Activated naive CD8-positive, alpha-beta T cell treated with anti-CD3 and anti-CD28 coated beads, Interleukin-2, amount 10 ng/mL, durations not matched to agents 7 days and 5 days (primary cell): ENCODE measurements at places on chromosomes 7 and 10.

DNA sequence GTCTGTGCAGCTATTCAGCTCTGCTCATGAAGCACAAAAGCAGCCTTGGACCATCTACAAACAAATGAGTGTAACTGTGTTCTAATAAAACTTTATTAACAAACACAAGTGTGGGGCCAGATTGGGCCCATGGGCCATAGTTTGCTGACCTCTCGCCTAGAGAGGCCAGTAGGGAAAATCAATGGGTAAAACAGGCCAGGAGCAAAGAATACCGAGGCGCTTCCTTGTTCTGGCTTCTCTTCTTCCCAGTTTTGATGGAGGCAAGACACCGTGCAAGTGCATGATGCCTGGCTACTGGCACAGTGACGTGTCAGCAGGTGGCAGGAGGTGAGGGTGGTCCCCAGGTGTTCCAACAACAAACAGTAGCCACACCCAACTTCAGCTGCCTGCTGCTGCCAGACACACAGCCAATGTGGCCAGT is 94.3 kb upstream of the SDK1 start:
- H3K27me3 ChIP-seq = no peaks in the 10 kb centered on the region
- H3K4me1 ChIP-seq = no peaks in the 10 kb centered on the region
- no peak overlapping the region for H3K27ac ChIP-seq
- no peaks in the 10 kb centered on the region for H3K36me3 ChIP-seq
- no peak overlapping the region for H3K4me3 ChIP-seq
- no peak for DNase-seq

DNA sequence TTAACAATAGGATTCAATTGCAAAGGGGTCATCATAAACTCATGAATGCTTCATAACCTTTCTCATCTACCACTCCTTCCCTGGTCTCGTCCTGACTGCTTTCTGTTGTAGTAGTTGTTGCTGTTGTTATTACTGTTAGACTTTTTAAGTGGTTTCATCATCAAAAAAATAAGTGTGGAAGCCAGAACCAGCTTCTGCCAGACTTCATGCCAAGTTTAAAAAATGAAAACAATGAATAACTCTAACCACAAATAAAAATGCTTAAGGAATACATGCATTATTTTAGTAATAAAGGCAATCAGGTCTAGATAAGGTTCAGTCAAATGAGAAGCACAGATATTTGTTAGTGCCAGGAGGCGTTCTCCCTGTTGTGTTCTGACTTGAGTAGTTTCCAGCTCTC is 85.4 kb downstream of the PCLO start:
- no peak overlapping the region for H3K4me3 ChIP-seq
- H3K36me3 ChIP-seq = no peaks in the 10 kb centered on the region
- no peaks in the 10 kb centered on the region for H3K27me3 ChIP-seq
- DNase-seq = no peak

GRCh38 chr10:105328503-105329133 is 687.5 kb downstream of the SORCS3 start:
- H3K27me3 ChIP-seq = no peaks in the 10 kb centered on the region
- H3K4me1 ChIP-seq = no peaks in the 10 kb centered on the region
- no peak overlapping the region for H3K4me3 ChIP-seq

DNA sequence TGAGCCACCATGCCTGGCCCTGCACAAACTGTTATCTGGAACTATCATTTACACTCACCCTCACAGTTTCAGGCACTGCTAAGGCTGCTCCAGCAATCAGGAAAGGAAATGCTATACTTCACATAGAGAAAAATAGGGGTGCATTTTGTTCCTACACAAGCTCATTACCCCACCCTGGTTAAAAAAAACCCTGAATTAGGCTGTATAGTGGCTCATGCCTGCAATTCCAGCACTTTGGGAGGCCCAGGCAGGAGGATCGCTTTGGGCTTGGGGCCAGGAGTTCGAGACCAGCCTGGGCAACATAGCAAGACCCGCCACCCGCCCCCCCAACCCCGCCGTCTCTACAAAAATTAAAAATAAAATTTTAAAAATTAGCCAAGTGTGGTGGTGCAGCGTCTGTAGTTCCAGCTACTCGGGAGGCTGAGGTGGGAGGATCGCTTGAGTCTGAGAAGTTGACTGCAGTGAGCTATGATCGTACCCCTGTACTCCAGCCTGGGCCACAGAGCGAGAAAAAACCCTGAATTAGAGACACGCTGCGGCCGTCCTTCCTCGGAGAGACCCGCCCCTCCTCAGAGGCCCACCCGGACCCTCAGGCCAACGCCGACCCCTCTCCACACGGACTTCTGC is 539 bp downstream of the PTCD1 start:
- peaks cover 25% of the 10 kb centered on the region for H3K4me1 ChIP-seq
- H3K4me3 ChIP-seq = peak overlapping the region; percentile 100
- peaks cover 12% of the 10 kb centered on the region for H3K36me3 ChIP-seq
- peak overlapping the region; percentile 98 for H3K27ac ChIP-seq
- DNase-seq = no peak

GRCh38 chr10:72114706-72115450 is 26.5 kb upstream of the SPOCK2 start:
- peaks cover 5% of the 10 kb centered on the region for H3K4me1 ChIP-seq
- no peaks in the 10 kb centered on the region for H3K27me3 ChIP-seq
- H3K36me3 ChIP-seq = peaks cover 43% of the 10 kb centered on the region
- H3K4me3 ChIP-seq = no peak overlapping the region
- DNase-seq = no peak
- H3K27ac ChIP-seq = no peak overlapping the region

DNA sequence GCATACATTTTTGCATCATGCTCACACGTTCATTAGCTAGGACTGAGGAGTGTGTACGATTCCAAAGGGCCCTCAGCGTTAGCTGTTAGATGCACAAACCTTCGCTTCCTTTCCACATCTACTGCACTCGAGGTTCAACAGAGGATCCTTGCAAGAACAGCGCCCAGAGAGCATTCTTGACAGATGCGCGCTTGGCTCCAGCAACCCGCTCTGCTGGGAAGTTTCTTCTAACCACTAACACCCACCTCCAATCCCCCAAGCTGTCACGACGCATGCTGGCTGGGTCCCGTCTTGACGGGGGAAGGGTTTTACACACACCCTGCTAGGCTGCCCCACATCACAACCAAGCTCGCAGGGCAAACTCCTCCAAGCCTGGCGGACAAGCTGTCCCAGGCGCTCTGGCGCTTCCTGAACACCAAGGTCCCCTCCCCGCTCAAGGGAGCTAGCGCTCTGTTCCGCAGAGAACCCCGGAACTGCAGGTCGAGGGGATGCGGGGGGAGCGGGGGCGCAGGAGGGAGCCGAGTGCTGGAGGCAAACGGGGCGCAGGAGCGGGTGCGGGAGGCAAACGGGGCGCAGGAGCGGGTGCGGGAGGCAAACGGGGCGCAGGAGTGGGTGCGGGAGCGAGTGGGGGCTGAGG is 653 bp upstream of the ADRB1 start:
- peaks cover 1% of the 10 kb centered on the region for H3K36me3 ChIP-seq
- H3K27me3 ChIP-seq = peaks cover 87% of the 10 kb centered on the region
- peaks cover 14% of the 10 kb centered on the region for H3K4me1 ChIP-seq
- H3K4me3 ChIP-seq = peak overlapping the region; percentile 67
- no peak overlapping the region for H3K27ac ChIP-seq

GRCh38 chr7:121873289-121874194 is 581 bp downstream of the PTPRZ1 start:
- H3K27ac ChIP-seq = peak overlapping the region; percentile 8
- H3K4me3 ChIP-seq = peak overlapping the region; percentile 77
- no peaks in the 10 kb centered on the region for H3K36me3 ChIP-seq
- no peak for DNase-seq
- peaks cover 35% of the 10 kb centered on the region for H3K27me3 ChIP-seq

- H3K4me3 ChIP-seq = no peak overlapping the region
- peaks cover 24% of the 10 kb centered on the region for H3K36me3 ChIP-seq
- DNase-seq = no peak
- H3K27ac ChIP-seq = no peak overlapping the region
These were observed 70.2 kb downstream of the UBE2H start for GRCh38 chr7:129882531-129882930.

- peaks cover 10% of the 10 kb centered on the region for H3K27me3 ChIP-seq
- no peaks in the 10 kb centered on the region for H3K4me1 ChIP-seq
- H3K36me3 ChIP-seq = no peaks in the 10 kb centered on the region
- DNase-seq = no peak
These were observed 791 bp downstream of the MYL7 start for GRCh38 chr7:44140341-44140740.

- no peaks in the 10 kb centered on the region for H3K27me3 ChIP-seq
- peak overlapping the region; percentile 93 for H3K4me3 ChIP-seq
- peaks cover 37% of the 10 kb centered on the region for H3K4me1 ChIP-seq
- peaks cover 52% of the 10 kb centered on the region for H3K36me3 ChIP-seq
These were observed 2.6 kb downstream of the ZC3HAV1 start for GRCh38 chr7:139106959-139107358.

DNA sequence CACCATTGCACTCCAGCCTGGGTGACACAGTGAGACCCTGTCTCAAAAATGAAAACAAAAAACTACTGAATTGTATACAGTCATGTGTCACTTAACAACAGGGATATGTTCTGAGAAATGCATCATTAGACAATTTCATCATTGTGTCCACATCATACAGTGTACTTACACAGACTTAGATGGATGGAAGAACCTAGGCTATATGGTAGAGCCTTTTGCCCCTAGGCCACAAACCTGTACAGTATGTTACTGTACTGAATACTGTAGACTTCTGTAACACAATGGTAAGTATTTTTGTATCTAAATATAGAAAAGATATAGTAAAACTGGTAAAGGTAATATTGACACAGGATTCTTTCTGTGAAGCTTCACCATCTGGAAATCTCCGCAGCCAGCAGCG is 81.7 kb downstream of the KBTBD2 start:
- H3K4me1 ChIP-seq = no peaks in the 10 kb centered on the region
- H3K36me3 ChIP-seq = no peaks in the 10 kb centered on the region

DNA sequence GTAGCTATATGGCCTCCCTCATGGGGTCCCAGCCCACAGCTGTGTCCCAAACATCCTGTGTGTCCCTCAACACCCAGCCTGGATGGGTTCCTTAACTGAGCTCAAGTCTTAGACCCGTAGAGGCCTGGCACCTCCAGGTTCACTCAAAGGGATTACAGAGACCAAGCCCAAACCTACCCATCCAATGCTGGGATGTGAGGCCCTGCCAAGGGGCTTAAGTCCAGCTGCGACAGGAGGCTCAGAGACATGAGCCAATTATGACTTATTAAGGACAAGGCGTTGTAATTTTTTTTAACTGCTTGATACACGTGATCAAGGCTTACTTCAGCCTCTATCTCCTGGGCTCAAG is 105.6 kb upstream of the RET start:
- no peaks in the 10 kb centered on the region for H3K4me1 ChIP-seq
- DNase-seq = no peak
- peaks cover 11% of the 10 kb centered on the region for H3K27me3 ChIP-seq
- H3K4me3 ChIP-seq = no peak overlapping the region

DNA sequence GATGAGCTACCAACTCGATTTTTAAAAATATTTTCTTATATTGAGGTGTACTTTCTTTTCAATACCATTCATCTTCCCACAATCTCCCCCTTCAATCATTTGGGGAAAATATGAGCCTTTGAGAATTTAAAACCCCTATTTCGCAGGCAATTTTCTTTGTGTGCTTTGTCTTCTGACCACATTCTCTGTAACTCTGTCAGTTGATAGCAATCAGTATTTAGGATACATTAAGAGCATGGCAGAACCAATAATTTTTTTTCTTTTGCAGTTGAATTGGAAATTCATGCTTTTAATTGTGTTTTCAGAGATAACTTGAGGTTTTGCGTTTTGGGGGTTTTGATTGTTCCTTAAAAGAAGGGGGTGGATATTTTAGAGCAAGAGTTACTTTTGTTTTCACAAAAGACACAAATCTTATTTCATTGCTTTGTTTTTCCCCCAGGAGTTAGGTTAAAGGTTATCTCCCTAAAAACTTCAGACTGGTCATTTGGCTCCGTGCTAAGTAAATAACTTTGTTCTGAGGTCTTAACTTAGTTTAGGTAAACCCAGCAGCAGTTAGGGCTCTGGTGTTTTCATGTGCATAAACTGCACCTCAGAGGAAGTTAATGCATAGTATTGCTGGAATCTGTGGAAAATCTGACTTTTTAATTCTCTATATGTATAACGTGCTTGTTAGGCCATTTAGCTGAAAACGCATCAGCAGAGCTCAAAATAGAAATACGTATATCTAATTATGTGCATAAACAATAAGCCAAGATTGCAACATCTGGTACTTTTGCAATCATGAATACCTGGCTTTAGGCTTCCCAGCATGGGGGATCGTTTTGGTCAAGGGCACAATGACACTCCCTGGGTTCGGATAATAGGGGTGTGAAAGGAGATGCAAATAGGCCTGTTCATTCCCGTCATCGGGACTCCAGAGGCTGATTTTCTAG is 676.4 kb upstream of the ANKRD30A start:
- no peak overlapping the region for H3K4me3 ChIP-seq
- no peak overlapping the region for H3K27ac ChIP-seq
- no peaks in the 10 kb centered on the region for H3K27me3 ChIP-seq
- H3K4me1 ChIP-seq = no peaks in the 10 kb centered on the region

GRCh38 chr7:114755856-114756255 is 166.0 kb upstream of the MDFIC start:
- no peaks in the 10 kb centered on the region for H3K4me1 ChIP-seq
- no peak overlapping the region for H3K4me3 ChIP-seq
- DNase-seq = no peak
- H3K36me3 ChIP-seq = no peaks in the 10 kb centered on the region
- H3K27me3 ChIP-seq = no peaks in the 10 kb centered on the region

DNA sequence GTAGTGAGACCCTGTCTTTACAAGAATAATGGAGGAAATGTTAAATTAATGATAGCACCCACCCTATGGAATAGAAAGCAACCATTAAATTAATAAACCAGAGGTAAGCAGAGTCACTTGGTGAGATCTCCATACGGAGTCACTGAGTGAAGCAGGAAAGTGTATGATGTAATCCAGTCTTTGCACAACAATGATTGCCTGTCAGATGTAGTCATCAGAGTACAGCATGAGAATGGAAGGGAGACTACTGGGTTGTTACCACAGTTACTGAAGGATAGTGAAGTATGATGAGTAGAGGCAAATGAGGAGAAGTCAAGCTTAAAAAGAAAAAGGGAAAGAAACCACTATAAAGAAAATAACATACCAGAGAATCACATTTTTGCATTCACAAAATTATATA is 371.9 kb upstream of the SHH start:
- H3K36me3 ChIP-seq = no peaks in the 10 kb centered on the region
- H3K4me1 ChIP-seq = no peaks in the 10 kb centered on the region
- H3K27me3 ChIP-seq = peaks cover 7% of the 10 kb centered on the region

DNA sequence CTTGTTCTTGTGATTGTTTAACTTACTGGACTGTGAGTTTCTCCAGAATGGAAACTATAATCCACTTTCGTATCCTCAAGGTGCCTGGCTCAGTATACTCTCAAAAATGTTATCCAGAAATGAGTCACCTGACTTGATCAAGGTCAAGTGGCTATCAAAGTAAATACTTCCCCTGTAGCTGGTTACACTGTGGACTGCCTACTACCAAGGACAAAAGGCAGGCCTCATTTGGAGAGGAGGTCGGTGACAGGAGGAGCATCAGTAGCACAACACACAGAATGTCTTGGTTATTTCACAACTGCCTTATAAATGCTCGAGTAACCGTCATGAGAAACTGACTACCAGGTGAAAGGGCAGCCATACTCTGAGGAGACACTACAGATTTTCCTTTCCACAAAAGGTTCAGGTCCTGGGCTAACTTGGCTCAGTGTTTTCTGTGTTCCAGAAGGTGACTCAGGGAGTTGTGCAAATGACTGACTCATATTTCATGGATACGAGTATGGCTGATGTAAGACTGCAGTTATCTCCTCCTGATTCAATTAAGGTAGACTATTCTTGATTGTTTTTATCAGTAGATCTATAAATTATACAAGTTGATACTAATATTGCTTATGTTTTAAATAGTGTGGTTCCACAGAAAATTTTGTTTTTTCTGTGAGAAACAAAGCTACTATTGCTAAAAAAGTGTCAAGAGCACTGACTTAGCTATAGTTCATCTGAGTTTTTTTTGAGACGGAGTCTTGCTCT is 4.2 kb upstream of the CCNY start:
- DNase-seq = no peak
- no peaks in the 10 kb centered on the region for H3K27me3 ChIP-seq
- H3K4me3 ChIP-seq = no peak overlapping the region
- no peak overlapping the region for H3K27ac ChIP-seq
- peaks cover 14% of the 10 kb centered on the region for H3K36me3 ChIP-seq
